ENCODE measurements at places on chromosomes 12 and 14. TPM values are rescaled to one million over a fixed set of nuclear protein-coding genes. Genes with fewer than 3 reads are reported as not detected.

C1QL4 gene
- not detected for total RNA-seq

ASIC1 gene
- total RNA-seq, result 3.2 TPM

DNA sequence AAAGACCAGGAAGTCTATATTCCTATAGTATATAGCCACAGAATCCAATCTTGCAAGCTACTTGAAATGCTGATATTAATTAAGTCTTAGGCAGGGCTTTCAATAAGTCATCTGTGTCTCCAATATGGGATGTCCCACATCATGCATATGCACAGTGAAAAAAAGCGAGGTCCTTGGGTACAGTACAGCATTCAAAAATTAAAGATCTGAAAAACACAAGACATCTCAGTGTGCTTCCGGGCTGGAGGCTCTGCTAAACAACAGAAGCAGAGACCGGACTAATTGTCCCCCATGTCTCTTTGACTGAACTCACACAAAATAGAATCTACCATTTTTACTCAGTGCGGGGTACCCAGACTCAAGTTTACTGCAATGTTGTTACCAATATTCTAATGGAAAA is 156.0 kb downstream of the DAD1 start:
- no peaks in the 10 kb centered on the region for H3K27me3 ChIP-seq
- H3K27ac ChIP-seq, result no peak overlapping the region
- H3K4me1 ChIP-seq, result no peaks in the 10 kb centered on the region
- H3K4me3 ChIP-seq, result no peak overlapping the region

GUCY2C gene
- not detected for total RNA-seq

GRCh38 chr12:79873201-79873600 is 61.7 kb downstream of the PPP1R12A start:
- H3K27me3 ChIP-seq, result no peaks in the 10 kb centered on the region
- no peak for DNase-seq
- H3K27ac ChIP-seq, result no peak overlapping the region

CAMKK2 gene
- total RNA-seq, result 26.9 TPM

- no peaks in the 10 kb centered on the region for H3K36me3 ChIP-seq
- H3K27ac ChIP-seq, result no peak overlapping the region
- H3K27me3 ChIP-seq, result no peaks in the 10 kb centered on the region
- H3K4me3 ChIP-seq, result no peak overlapping the region
- DNase-seq, result no peak
Measured at GRCh38 chr12:5773550-5773949, 171.5 kb downstream of the ANO2 start.

DNA sequence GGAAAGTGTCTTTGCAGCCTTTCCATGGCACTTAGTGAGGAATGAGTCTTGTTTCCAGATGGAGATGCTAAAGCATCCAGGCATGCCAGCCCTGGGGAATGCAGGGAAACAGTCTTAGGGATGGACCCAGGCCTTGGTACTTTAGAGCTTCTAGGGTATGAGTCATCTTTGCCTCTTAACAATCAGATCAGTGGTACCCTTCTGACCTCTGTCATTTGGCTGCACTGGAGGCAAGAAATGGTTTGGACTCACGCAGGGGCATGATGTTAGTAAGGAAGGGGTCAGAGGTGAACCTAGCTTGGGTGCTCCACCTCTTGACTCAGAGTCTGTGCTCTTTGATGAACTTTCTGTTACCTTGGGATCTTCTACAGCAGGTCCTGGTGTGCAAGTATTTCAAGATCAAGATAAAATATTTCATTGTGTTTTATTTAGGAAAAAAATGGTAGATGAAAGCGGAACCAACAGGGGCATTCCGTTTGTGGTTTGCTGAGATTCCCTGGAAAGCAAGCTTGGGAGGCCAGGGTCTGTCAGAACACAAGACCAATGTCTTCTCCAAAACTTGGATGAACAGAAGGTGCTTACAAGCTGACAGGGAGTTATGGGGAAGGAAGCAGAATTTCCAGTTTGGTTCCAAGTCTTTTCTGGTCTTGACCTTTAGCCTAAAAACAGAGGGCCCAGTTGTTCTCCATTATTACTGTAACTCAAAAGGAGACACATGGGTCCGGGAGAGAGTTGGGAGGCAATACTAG is 216.2 kb downstream of the ZFP36L1 start:
- no peaks in the 10 kb centered on the region for H3K27me3 ChIP-seq
- no peaks in the 10 kb centered on the region for H3K4me1 ChIP-seq
- no peaks in the 10 kb centered on the region for H3K36me3 ChIP-seq
- DNase-seq, result no peak
- H3K27ac ChIP-seq, result no peak overlapping the region

USP5 gene
- total RNA-seq, result 84.1 TPM

GRCh38 chr12:57781244-57781643 is 1.3 kb upstream of the TSFM start:
- H3K4me1 ChIP-seq, result no peaks in the 10 kb centered on the region
- no peaks in the 10 kb centered on the region for H3K36me3 ChIP-seq
- no peak overlapping the region for H3K4me3 ChIP-seq
- no peaks in the 10 kb centered on the region for H3K27me3 ChIP-seq
- DNase-seq, result no peak

CLEC4A gene
- 1.1 TPM for total RNA-seq
